ENCODE measurements at places on chromosomes 5 and 9. TPM values are rescaled to one million over a fixed set of nuclear protein-coding genes. Genes with fewer than 3 reads are reported as not detected.

ADGRD2 gene
- not detected for total RNA-seq

GRCh38 chr9:86876621-86877196 is 70.6 kb downstream of the GAS1 start:
- H3K4me1 ChIP-seq = no peaks in the 10 kb centered on the region
- no peak overlapping the region for H3K27ac ChIP-seq
- H3K27me3 ChIP-seq = no peaks in the 10 kb centered on the region
- H3K4me3 ChIP-seq = no peak overlapping the region
- no peaks in the 10 kb centered on the region for H3K36me3 ChIP-seq

GRCh38 chr5:75551471-75551870 is 39.8 kb downstream of the POLK start:
- H3K36me3 ChIP-seq = peaks cover 47% of the 10 kb centered on the region
- H3K27me3 ChIP-seq = no peaks in the 10 kb centered on the region
- H3K4me1 ChIP-seq = no peaks in the 10 kb centered on the region
- no peak overlapping the region for H3K27ac ChIP-seq
- no peak for DNase-seq
- H3K4me3 ChIP-seq = no peak overlapping the region

- H3K36me3 ChIP-seq = no peaks in the 10 kb centered on the region
- H3K27me3 ChIP-seq = no peaks in the 10 kb centered on the region
- H3K4me1 ChIP-seq = no peaks in the 10 kb centered on the region
- no peak overlapping the region for H3K4me3 ChIP-seq
These were observed 68.9 kb upstream of the LPAR1 start for GRCh38 chr9:111107141-111107540.

DNA sequence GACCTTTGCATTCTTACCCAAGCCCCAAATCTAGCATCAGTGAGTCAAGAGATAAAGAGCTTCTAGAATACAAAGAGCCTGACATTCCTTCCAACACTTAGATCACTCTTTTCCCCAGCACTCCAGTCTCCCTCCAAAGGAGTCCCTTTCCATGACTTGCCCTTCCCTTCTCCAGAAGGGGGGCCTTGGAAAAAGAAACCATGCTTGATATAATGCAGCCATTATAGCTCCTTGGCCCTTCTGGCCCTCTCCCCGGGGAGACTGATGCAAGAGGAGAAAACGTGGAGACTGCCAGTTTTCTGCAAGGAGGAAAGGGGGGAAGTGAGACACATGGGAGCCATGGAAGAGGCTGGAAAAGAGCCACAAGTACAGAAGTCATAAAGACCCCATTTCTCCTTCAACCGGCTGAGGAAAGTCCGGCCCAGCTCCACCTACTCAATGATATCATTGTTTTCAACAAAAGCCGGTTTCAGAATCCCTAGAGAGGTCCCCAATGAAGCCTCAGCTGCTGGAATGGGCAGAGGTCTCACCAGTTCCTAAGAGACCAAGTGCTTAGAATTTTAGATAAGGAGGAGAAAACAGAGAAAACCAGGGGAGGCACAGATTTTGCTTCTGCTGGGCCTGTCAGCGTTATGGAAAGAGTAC is 29.0 kb downstream of the ADAM19 start:
- H3K27ac ChIP-seq = peak overlapping the region; percentile 77
- no peak for DNase-seq

ROR2 gene
- total RNA-seq = 0.05 TPM

GRCh38 chr5:50717651-50718050 is 51.2 kb downstream of the PARP8 start:
- no peak overlapping the region for H3K4me3 ChIP-seq
- peaks cover 67% of the 10 kb centered on the region for H3K4me1 ChIP-seq
- peaks cover 46% of the 10 kb centered on the region for H3K36me3 ChIP-seq
- no peak for DNase-seq
- no peak overlapping the region for H3K27ac ChIP-seq

DNA sequence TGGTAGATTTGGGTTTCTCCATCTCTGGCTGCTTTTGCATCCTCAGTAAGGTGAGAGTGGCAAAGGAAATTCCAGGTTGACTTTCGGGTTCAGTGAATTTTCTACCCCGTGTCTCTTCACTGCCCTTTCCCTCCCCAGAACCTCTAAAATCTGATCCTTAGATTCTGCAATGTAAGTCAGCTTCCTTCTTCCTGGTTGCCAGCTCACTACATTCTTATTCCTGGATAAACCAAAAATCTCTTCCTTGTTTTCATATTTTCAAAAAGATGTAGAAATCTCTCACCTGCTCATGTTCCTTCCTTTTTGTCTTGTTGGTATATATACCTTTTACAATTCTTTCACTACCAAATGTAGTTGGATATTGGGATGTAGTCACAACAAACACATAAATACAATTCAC is 145.8 kb downstream of the TMC1 start:
- H3K36me3 ChIP-seq = no peaks in the 10 kb centered on the region
- no peak overlapping the region for H3K27ac ChIP-seq
- no peak for DNase-seq
- H3K4me1 ChIP-seq = no peaks in the 10 kb centered on the region
- H3K4me3 ChIP-seq = no peak overlapping the region

CDC20B gene
- total RNA-seq = 0.16 TPM

ZNF462 gene
- not detected for total RNA-seq

SLC34A1 gene
- 2.1 TPM for total RNA-seq

DNA sequence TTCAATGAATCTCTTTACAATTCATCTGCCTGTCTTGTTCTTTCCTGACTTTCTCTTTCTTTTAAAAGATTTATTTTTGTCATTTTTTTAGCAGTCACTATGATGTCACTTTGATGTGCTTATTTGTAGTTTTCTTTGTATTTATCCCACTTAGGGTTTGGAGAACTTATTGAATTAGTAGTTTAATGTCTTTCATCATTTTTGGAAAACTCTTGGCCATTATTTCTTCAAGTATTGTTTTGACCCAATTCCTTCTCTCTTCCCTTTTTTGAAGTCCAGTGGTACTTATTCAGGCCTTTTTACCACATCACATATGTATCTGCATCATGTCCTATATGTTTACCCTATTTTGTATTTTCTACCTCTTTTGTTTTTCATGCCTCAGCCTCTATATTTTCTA is 48.9 kb upstream of the CCDC112 start:
- no peaks in the 10 kb centered on the region for H3K4me1 ChIP-seq
- peaks cover 17% of the 10 kb centered on the region for H3K27me3 ChIP-seq
- DNase-seq = no peak

GPX3 gene
- not detected for total RNA-seq

KCNN2 gene
- total RNA-seq = not detected

PCDHGC4 gene
- not detected for total RNA-seq

DNA sequence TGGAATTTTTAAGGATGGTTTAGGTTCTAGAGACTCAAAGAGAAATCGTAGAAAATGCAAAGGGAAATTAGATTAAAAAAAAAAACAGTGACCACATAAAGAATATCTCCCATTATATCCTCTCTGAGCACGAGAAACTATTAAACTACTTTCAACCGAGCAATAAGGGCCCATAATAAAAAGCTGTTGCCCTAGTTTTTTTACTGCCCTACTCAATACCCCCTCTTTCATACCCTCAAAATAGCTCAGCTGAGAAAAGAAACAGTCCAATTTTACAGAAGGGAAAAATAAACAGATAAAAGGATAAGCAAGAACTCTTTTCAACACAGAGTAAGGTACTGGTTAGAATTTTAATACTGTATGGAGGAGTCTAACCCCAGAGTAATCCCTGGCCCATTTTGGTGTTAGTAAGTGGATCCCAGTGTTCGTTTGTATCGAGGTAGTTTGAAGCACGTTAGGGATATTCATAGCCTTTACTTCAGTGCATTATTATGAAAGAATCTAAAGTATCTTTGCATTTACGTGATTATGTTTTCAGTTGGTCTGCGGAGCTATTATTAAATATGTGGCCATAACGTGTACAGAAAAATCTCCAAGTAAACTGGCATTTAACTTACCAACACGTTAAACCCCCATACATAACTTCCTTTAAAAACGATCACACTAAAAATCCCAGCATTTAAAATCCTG is 980 bp upstream of the RHOBTB3 start:
- H3K36me3 ChIP-seq = no peaks in the 10 kb centered on the region
- H3K27me3 ChIP-seq = peaks cover 48% of the 10 kb centered on the region
- no peak for DNase-seq
- peaks cover 21% of the 10 kb centered on the region for H3K4me1 ChIP-seq
- H3K4me3 ChIP-seq = peak overlapping the region; percentile 58

SLC36A3 gene
- not detected for total RNA-seq

FRRS1L gene
- total RNA-seq = not detected

FOXD4L4 gene
- total RNA-seq = 0.10 TPM

- no peak overlapping the region for H3K27ac ChIP-seq
- H3K4me1 ChIP-seq = no peaks in the 10 kb centered on the region
- H3K27me3 ChIP-seq = no peaks in the 10 kb centered on the region
- no peak for DNase-seq
- no peaks in the 10 kb centered on the region for H3K36me3 ChIP-seq
These were observed 292.5 kb downstream of the SPATA31D1 start for GRCh38 chr9:82281066-82281465.

- DNase-seq = no peak
- no peak overlapping the region for H3K27ac ChIP-seq
- no peak overlapping the region for H3K4me3 ChIP-seq
- H3K27me3 ChIP-seq = peaks cover 2% of the 10 kb centered on the region
- no peaks in the 10 kb centered on the region for H3K4me1 ChIP-seq
These were observed 75.1 kb upstream of the SMIM23 start for GRCh38 chr5:171710451-171711024.

Data from activated CD8-positive, alpha-beta T cell treated with anti-CD3 and anti-CD28 coated beads, Interleukin-2, amount 10 ng/mL, durations not matched to agents 7 days and 5 days (primary cell).